IMR-90 (cell line): ENCODE measurements at places on chromosomes 1 and 21. TPM values are rescaled to one million over a fixed set of nuclear protein-coding genes. Genes with fewer than 3 reads are reported as not detected.
A peak's percentile ranks its signal among the peaks of the same experiment; 100 is the strongest.

DNA sequence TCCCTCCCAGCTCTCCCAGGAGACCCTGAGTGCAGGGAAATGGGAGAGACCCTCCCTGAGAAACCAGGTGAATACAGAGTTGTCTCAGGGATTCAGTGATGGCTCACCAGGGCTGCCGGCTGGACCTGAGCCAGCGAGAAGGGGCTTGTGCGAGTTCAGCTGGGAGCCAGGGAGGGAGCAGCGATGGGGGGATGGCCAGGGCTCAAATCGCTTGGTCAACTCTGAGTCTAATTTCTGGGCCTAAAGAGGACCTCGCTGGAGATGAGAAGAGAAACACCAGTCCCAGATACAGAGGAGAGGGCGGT, 6.5 kb downstream of the FCGR2A start:
- DNase-seq: no peak

DNA sequence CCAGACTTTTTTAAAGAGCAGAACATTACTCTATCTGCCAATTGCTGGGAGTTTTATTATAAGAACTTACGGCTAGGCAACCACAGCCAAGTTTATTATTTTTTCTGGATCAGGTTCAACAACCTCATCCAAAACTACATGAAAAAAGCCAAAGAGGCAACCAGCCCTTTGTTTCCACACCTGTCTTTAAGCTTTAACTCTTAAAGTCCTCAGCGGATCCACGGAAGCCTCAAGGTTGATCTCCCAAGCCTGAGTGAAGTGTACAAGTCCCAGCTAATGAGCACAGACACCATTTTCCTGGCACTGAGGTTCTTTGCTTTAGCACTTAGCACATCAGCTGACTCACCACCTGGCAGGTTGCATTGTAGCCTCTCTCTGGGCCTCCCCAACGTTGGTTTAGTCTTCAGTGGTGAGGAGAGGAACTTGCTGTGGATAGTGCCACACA, 143.1 kb downstream of the TGFBR3 start:
- DNase-seq: peak; percentile 66

RC3H1 gene
- total RNA-seq: 26.1 and 39.3 TPM in 2 replicates

DNA sequence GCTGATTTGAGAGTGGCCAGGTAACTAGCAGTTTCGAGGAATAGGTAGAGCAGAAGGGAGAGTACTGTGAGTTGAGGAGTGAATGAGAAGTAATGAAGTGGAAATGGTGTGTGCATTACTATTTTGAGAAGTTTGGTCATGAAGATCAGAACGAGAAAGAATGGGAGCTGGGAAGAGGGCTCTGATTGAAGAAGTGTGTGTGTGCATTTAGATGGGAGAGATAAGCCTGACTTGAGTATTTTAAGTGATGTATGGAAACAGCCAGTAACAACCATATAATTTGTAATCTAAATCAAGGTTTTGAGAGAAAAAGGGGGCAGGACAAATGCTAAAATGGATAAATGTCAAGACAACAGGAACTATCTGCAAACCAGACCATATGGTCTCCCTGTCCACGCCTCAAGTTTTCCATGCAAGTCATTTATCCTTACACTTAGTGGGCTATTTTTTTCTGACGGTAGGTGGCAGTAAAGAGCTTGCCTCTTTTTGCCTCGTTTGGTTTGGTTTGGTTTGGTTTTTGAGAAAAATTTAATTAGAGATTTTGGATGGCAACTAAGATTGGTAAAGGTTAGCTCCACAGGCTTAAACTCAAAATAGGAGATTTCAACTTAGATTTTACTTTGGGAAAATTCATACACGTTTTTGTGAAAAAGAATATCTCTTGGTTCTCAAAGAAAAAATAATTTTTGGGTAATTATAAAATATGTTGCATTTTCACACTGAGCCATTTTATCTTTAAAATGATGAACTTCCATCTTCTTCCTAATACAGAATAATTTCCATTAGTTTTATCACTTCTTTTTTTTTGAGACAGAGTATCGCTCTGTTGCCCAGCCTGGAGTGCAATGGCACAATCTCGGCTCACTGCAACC, 9.5 kb upstream of the B3GALNT2 start:
- peak; percentile 73 for DNase-seq

- peak; percentile 32 for DNase-seq
Measured at GRCh38 chr1:8987881-8988617, 38.2 kb downstream of the SLC2A7 start.

GIPC2 gene
- total RNA-seq: 0.18 and 0.28 TPM in 2 replicates

DDX20 gene
- 10.9 and 14.2 TPM in 2 replicates for total RNA-seq

DNA sequence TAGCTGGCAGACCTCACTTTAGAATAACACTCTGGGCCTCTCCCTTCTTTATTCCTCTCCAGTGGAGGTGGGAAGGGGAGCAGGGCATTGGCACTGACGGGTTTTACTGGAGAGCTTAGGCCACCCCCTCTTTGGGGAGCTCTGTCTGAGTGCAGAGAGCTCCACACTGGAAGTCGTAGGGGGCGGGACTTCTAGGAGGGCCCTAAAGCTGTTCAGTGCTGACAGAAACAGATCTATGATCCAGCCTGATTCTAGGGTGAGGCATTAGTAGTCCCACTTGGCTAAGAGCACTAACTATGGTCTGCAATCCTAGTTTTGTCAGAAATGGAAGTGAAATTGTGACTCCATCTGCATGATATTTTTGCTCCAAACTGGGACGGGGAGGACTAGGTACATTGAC, 138.7 kb downstream of the MIS18A start:
- no peak for DNase-seq

DNA sequence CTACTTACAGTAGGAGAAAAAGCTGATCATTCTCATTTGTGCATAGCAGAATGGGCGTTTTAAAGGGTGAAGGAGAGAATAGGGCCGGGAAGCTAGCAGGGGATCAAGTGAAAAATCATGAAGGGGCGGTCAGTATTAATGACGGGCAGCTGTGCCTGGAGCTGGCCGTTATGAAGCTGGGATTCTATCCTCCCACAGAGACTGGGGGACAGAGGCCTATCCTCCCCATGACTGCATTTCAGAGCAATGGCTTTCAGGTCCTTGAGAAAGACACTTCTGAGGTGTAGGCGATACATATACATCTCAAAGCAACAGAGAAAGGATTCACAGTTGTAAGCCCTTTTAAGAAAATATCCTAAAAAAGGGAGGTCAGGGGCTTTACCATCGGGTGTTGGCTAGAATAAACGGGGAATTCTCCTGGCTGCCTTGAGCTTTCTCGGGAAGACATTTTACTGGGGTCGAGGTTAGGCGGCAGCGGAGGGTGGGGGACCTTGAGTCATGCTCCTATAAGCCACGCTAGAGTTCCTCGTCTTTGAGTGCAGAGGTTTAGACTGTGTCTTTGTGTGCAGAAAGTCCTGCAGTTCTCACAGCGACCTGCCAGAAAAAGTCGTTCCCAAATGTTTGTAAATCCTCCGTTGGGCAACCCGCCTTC, 559 bp upstream of the MTARC2 start:
- no peak for DNase-seq

GRCh38 chr21:34844924-34845238, 176.1 kb downstream of the CLIC6 start:
- no peak for DNase-seq

PDZK1IP1 gene
- total RNA-seq: not detected in 2 replicates

DNA sequence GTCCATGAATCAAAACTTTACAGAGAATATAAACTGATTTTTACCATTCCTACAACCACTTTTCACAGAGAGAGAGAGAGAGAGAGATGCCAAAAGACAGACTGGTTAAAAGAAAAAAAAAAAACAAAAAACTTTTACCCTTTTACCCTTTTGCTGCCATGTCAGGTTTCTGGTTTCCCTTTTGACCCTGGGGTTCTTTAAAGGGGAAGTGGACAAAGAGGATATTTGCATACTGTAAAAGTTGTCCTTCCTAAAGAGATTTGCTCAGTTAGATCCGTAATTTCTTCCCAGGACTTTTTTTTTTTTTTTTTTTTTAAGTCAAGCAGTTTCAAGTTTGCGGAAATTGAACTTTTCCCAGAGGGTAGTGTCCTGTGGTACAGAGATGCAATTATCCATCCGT, 287.8 kb upstream of the RGS18 start:
- DNase-seq: no peak

DNA sequence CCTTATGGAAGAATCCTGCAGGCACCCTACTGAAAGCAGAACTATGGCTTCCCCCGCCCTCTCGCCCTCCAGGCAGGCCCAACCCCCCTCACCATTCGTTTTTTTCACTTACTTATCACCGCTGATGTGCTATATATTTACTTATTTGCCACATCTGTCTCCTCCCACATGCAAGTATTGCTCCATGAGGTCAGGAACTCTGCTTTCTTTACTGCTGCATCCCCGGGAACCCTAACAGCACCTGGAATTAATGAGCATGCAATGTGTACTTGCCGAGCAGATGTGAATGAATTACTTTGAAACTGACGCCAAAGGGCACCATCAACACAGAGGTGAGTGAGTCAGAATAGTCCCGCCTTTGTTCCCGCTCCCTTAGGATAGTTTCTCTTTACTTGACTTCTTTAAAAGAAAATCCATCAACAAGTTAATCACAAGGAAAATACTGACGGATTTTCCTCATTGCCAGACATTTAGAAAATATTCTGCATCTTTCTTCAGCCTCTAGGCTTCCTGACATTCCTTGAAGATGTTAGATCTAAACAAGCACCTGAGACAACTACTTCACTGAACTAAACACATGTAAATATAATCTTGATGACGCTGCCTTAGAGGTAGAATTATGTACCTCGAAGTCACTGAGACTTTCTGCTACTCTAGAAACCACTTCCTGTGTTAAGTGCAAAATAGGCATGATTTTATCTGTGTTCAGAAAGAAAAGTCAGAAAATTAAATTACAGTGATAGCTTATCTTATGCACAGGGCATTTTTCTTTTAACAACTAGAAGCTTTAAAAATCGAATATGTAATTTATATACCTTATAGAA, 17.5 kb upstream of the RAB4A start:
- DNase-seq: peak; percentile 32

- peak; percentile 92 for DNase-seq
Measured at GRCh38 chr1:192263436-192263835, 53.4 kb upstream of the RGS21 start.

GRCh38 chr1:4428711-4429110, 225.7 kb upstream of the AJAP1 start:
- no peak for DNase-seq
